ENCODE measurements at places on chromosomes 5 and 9. TPM values are rescaled to one million over a fixed set of nuclear protein-coding genes. Genes with fewer than 3 reads are reported as not detected.

DNA sequence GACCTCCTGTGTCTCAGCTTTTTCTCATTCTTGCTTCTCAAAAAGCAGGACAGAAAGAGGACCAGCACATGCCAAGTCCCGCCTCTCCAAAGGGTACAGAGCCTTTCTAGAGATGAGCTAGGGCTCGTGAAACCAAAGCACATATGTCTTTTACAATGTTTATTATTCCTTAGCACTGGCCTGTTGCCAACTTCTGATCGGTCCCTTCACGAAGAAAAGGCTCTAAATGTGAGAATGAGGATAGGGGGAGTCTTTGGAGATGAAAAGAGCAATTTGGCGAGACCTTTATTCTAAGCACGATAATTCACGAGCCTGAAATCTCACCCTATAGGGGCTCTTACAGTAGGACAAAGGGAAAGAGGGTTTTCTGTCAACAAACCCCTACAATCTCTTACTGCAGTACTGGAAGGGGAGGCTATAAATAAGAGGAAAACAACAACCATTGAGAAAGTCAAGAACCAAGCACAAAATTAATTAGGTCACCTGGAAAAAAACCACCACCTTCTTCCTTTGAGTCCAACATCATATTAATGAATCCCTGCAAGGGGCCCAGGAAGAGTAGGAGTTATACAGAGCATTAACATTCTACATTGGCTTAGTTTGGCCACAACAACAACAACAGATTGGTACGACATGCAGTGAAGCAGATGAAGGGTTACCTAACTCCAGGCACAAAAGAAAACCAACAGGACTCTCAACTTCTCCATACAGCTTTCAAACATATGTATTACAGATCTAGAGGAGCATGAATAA, 309.5 kb downstream of the PDE4D start:
- no peak for DNase-seq

- peak; percentile 51 for DNase-seq
Observed at GRCh38 chr5:134138416-134139376, 24.2 kb downstream of the TCF7 start.

DNA sequence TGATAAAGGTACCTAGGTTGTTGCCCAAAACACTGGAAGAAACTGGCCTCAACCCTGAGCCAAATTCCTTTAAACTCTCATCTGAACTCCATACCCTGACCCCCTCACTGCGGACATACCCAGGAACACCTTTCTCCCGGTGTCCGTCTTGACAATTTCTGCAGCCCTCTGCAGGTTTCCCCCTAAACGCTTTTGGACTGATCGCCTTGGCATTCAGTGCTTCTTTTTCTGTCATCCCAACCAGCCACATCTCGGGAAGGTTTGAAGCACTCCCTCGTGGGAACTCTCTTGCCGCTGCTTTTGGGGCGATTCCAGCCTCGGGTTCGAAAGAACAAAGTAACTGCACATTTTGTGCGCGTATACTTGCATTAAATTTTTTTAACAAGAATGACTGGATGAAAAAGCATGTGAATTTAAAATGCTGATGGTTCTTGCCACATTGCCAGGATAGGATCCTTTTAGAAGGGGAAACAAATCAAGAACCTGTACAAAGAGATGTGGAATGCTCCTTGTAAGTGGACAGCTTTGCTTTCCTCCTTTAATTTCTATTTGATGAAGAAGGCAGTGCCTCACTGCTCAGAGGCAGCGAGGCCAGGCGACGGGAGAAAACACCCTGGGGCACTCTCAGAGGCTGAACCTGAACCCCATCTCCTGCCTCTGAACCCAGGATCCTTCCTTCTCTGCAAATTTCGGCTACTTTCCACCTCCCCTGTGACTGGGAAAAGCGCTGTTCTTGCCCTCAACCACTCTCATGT, 615 bp downstream of the PSMD5 start:
- DNase-seq = no peak

- no peak for DNase-seq
Observed at GRCh38 chr5:143290125-143290524, 113.4 kb downstream of the NR3C1 start.

DNA sequence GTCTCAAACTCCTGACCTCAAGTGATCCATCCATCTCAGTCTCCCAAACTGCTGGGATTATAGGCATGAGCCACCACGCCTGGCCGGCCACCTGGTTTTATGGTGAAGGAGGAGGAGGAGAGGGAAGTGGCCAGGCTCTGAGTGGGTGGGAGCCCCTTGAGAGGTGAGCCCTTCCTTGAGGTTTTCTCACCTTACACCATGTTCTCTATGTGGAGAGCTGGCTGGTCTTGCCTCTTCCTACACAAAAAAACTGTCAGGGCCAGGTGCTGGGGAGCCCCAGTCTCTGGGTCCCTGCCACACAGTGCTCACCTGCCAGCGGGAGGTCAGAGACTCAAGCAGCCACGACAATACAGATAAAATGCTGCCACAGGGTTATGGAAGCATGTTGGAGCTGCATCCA, 18.1 kb downstream of the SWI5 start:
- no peak for DNase-seq

The C9 gene
- not detected for total RNA-seq

Data from mesenteric fat pad (tissue), 1 donor.